ENCODE measurements at places on chromosomes 6 and 20. TPM values are rescaled to one million over a fixed set of nuclear protein-coding genes. Genes with fewer than 3 reads are reported as not detected.

GRCh38 chr20:51014797-51015722, 7.8 kb downstream of the KCNG1 start:
- H3K4me1 ChIP-seq: no peaks in the 10 kb centered on the region
- no peak overlapping the region for H3K4me3 ChIP-seq
- H3K27me3 ChIP-seq: peaks cover 5% of the 10 kb centered on the region
- H3K36me3 ChIP-seq: no peaks in the 10 kb centered on the region

DNA sequence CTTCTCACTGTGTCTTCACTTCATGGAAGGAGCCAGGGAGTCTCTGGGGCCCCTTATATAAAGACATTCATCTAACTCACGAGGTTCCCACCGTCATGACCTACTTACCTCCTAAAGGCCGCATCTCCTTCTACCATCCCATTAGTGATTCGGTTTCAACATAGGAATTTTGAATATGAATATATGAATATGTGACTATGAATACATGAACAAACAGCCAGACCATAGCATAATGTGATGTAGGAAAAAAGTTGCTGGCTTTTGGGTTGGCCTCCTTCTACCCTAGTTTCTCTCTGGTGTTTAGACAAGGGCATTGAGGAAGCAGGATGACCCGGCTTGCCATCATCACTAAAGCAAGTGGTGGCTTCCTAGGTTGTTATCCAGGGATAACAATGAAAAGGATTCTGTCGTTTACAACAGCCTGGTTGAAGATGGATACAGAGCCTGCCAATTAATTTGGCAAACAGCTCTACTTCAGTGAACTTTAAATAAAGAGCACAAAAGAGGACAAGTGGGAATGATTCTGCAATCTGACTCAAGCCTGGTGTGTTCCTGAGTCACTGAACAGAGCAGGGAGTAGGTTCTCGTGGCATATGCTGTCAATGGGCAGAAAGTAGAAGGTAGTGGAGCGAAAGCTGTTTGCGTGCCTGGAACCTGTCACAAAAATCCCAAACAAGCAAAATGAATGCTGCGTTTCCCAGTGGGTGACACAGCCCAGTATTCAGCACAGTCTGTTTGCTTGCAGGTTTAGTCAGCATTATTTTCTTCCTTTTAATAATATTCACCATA, 44.0 kb upstream of the DOK5 start:
- no peak for DNase-seq
- H3K27me3 ChIP-seq: no peaks in the 10 kb centered on the region
- H3K27ac ChIP-seq: no peak overlapping the region
- H3K4me1 ChIP-seq: no peaks in the 10 kb centered on the region

DNA sequence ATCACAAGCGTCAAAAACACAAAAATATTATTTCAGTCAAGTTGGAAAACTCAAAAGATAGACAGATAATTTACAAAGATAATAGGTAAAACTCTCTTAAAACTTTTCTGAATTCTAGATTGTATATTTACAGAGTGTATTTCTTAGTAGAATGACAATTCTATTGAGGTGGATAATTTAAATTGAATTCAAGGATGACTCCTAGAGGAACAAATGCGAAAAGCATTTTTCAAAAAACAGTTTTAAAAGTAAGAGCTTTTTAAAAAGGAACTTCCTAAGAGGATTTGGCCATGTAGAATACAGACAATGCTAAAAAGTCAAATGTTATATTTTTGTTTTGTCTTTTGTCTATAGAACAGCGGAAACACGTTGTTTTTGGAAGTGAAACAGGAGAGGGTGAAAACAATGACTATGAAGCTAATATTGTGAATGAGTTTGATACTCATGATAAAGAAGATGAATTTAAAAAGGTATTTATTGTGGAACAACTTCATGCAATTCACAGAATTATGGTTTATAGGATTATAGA, 90.1 kb downstream of the DNAH8 start:
- DNase-seq: no peak
- H3K36me3 ChIP-seq: no peaks in the 10 kb centered on the region
- H3K4me1 ChIP-seq: no peaks in the 10 kb centered on the region
- no peak overlapping the region for H3K4me3 ChIP-seq
- no peak overlapping the region for H3K27ac ChIP-seq

GRCh38 chr20:3459881-3460307, 10.9 kb upstream of the ATRN start:
- H3K27me3 ChIP-seq: no peaks in the 10 kb centered on the region
- no peaks in the 10 kb centered on the region for H3K4me1 ChIP-seq
- no peak overlapping the region for H3K27ac ChIP-seq
- H3K36me3 ChIP-seq: no peaks in the 10 kb centered on the region
- no peak for DNase-seq
- no peak overlapping the region for H3K4me3 ChIP-seq

- no peaks in the 10 kb centered on the region for H3K27me3 ChIP-seq
- no peaks in the 10 kb centered on the region for H3K36me3 ChIP-seq
- DNase-seq: no peak
- H3K4me1 ChIP-seq: peaks cover 27% of the 10 kb centered on the region
These were observed 289.9 kb downstream of the BTBD9 start for GRCh38 chr6:38349795-38350194.

DNA sequence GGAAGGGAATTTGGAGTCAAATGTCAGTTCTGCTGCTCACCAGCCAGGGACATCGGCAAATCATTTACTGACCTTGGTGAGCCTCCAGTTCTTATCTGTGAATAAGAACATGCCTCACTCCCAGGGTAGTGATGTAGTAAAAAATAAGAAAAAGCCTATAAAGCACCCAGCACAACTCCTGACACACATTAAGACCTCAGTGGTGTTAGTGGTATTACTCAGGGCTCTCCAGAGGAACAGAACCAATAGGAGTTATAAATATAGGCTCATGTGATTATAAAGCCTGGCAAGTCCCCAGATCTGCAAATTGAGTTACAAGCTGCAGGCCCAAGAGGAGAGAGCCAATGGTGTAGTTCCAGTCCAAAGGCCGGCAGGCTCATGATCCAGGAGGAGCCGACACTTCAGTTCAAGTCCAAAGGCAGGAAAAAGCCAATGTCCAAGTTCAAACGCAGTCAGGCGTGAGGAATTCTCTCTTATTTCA, 71.3 kb upstream of the EYA2 start:
- no peaks in the 10 kb centered on the region for H3K27me3 ChIP-seq
- no peak overlapping the region for H3K27ac ChIP-seq
- no peak for DNase-seq
- no peaks in the 10 kb centered on the region for H3K36me3 ChIP-seq

The KHDC1 gene
- 0.59 TPM for total RNA-seq

The PPARD gene
- total RNA-seq: 10.0 TPM

All from tibial nerve (tissue), 4 donors.